ENCODE measurements at places on chromosomes 12 and 14. TPM values are rescaled to one million over a fixed set of nuclear protein-coding genes. Genes with fewer than 3 reads are reported as not detected.

GRCh38 chr14:32087173-32087861 is 10.2 kb downstream of the ARHGAP5 start:
- H3K36me3 ChIP-seq = peaks cover 6% of the 10 kb centered on the region
- no peaks in the 10 kb centered on the region for H3K4me1 ChIP-seq
- H3K27ac ChIP-seq = no peak overlapping the region
- H3K4me3 ChIP-seq = no peak overlapping the region
- no peaks in the 10 kb centered on the region for H3K27me3 ChIP-seq
- DNase-seq = no peak

DNA sequence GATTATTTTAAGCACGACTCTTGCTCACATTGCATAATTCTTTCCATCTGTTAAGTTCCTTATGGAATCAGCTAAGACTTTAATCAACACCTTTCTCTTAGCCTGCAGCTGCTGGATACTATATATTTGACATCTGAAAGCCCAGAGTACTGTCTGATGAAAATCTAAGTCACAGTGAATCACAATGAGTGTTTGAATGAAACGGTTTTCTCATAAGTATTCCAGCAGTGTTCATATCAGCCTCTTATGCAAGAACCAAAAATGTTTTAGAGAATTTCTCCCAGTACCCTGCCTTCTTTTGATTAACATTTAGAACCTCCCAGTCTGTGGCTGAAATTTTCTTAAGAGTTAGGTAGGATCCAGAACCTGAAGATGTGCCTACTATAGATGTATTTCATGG is 55.6 kb downstream of the FRMD6 start:
- H3K36me3 ChIP-seq = no peaks in the 10 kb centered on the region
- H3K4me3 ChIP-seq = no peak overlapping the region
- no peak overlapping the region for H3K27ac ChIP-seq
- H3K27me3 ChIP-seq = no peaks in the 10 kb centered on the region

GRCh38 chr14:90403065-90403464 is 6.2 kb downstream of the CALM1 start:
- H3K27me3 ChIP-seq = no peaks in the 10 kb centered on the region
- peaks cover 77% of the 10 kb centered on the region for H3K36me3 ChIP-seq
- H3K4me3 ChIP-seq = no peak overlapping the region
- no peak for DNase-seq
- H3K4me1 ChIP-seq = peaks cover 27% of the 10 kb centered on the region

DNA sequence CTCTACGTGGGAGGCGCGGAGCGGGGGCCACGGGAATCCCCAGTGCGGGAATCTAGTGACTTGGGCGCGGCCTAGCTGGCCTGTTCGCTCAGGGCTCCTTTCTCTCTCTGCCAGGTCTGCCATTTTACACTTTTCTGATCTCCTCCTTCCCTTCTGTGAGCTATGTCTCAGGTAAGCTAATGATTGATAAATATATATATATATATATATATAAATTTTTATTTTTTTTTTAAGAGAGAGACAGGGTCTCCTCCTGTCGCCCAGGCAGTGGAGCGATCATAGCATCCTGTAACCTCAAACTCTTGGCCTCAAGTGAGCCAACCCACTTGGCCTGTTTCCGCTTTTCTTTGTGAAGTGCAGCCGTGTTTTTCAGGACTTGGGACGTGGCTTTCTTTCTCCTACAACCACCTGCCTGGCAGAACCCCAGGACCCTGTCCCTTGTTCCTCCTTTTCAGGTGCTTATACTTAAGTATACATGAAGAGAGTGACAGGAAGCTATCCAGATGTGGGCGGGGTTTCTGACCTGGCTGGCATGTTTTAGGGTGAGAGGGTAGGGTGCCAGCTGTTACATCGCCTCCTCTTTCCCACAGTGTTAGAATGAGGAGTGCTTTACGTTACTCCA is 547 bp downstream of the ZNF140 start:
- H3K27ac ChIP-seq = peak overlapping the region; percentile 96
- H3K27me3 ChIP-seq = no peaks in the 10 kb centered on the region
- DNase-seq = peak; percentile 81

- no peak overlapping the region for H3K27ac ChIP-seq
- no peaks in the 10 kb centered on the region for H3K36me3 ChIP-seq
- H3K4me3 ChIP-seq = peak overlapping the region; percentile 78
- peaks cover 23% of the 10 kb centered on the region for H3K4me1 ChIP-seq
- H3K27me3 ChIP-seq = no peaks in the 10 kb centered on the region
These were observed 459 bp downstream of the PPFIBP1 start for GRCh38 chr12:27524494-27524835.

TAS2R46 gene
- polyA plus RNA-seq = not detected

GRCh38 chr12:6699989-6700645 is 498 bp downstream of the PIANP start:
- H3K27ac ChIP-seq = no peak overlapping the region
- no peaks in the 10 kb centered on the region for H3K36me3 ChIP-seq
- H3K4me3 ChIP-seq = no peak overlapping the region
- H3K27me3 ChIP-seq = peaks cover 73% of the 10 kb centered on the region
- peaks cover 7% of the 10 kb centered on the region for H3K4me1 ChIP-seq
- DNase-seq = no peak

- no peaks in the 10 kb centered on the region for H3K27me3 ChIP-seq
- no peak overlapping the region for H3K4me3 ChIP-seq
- H3K36me3 ChIP-seq = no peaks in the 10 kb centered on the region
- no peak for DNase-seq
These were observed 693.0 kb downstream of the NRXN3 start for GRCh38 chr14:78863143-78863542.

DNA sequence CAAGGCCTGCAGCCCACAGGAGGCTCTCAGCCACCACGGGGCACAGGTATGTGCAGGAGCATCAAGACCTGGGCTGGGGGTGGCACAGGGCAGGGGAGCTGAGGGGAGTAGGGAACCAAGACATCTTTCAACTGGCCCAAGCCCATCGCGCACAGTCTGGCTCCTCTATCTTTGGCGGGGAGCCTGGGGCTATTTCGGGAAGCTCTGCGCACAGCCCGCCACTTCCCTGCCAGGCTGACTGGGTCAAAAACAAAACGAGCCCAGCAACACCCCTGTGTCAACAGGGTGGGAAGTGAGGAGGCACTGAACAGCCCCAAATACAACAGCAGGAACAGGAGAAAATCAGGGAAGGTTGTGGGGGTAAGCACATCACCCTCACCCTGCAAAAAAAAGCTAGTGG is 83.9 kb downstream of the ARL6IP4 start:
- H3K36me3 ChIP-seq = no peaks in the 10 kb centered on the region
- peak; percentile 10 for DNase-seq
- peak overlapping the region; percentile 4 for H3K27ac ChIP-seq
- peak overlapping the region; percentile 26 for H3K4me3 ChIP-seq

DNA sequence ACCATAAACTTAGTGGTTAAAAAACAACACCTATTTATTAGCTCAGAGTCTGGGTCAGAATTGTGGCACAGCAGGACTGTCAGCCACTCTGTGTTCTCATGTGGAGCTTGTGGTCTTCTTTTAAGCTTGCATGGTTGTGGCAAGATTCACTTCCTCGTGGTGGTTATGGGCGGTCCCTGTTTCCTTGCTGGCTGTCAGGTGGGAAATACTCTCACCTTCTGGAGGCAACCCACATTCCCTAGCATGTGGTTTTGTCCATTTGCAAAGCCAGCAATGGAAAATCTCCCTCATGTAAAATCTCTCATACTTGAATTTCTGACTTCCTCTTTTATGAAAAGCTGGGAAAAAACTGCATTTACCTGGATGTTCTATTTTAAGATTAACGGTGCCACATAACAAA is 229.8 kb downstream of the ALX1 start:
- no peak overlapping the region for H3K27ac ChIP-seq
- no peaks in the 10 kb centered on the region for H3K27me3 ChIP-seq
- H3K4me1 ChIP-seq = no peaks in the 10 kb centered on the region
- no peak overlapping the region for H3K4me3 ChIP-seq
- no peak for DNase-seq

- no peak for DNase-seq
- H3K27ac ChIP-seq = no peak overlapping the region
- no peaks in the 10 kb centered on the region for H3K27me3 ChIP-seq
- no peaks in the 10 kb centered on the region for H3K4me1 ChIP-seq
- no peaks in the 10 kb centered on the region for H3K36me3 ChIP-seq
These were observed 19.6 kb downstream of the PROX2 start for GRCh38 chr14:74856366-74856765.

PSME1 gene
- 379 TPM for polyA plus RNA-seq

GRCh38 chr12:2501464-2502191 is 293.1 kb upstream of the FKBP4 start:
- peak; percentile 7 for DNase-seq
- no peaks in the 10 kb centered on the region for H3K36me3 ChIP-seq
- H3K27ac ChIP-seq = no peak overlapping the region
- no peaks in the 10 kb centered on the region for H3K27me3 ChIP-seq
- H3K4me1 ChIP-seq = peaks cover 28% of the 10 kb centered on the region

DNAJC22 gene
- polyA plus RNA-seq = not detected

DAO gene
- not detected for polyA plus RNA-seq

DNA sequence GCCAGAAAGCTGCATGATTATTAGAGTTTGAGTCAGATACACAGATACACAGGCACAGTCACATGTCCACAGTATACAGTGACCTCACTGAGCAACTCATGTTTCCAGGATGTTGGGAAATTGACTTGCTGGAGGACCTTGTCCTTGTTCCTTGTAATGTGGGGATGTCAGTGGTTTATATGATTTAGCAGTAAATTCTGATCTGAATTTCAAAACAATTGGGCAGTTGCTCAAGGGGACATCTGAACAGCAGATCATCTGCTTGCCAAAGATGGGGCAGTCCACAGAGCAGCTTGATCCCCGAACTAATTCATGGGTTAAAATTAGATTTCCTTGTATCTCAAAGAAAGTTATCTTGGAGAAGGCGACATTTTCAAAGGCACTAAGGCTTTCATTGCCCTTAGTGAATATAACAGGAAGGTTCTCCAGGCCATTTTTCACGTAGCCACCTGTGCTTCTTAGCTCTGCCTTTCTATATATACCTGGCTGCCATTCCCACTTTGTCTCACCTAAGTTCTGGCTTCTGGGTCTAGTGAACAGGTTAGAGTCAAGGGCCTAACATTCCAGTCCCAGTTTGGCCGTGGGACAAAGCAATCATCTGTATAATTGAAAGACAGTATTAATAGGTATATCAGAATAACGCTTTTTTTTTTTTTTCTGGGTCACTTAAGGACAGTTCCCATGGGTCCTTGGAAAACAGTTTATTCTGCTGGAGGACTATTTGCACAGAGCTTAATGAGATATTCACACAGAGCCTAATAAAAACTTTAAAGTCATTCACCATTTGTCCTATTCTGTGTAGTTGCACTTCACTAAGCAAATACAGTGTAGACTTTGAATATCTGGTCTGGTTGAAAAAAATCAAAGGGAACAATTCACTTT is 64.9 kb upstream of the STRN3 start:
- H3K27me3 ChIP-seq = no peaks in the 10 kb centered on the region
- peaks cover 27% of the 10 kb centered on the region for H3K4me1 ChIP-seq
- H3K27ac ChIP-seq = peak overlapping the region; percentile 91
- H3K36me3 ChIP-seq = no peaks in the 10 kb centered on the region

GRCh38 chr14:99323603-99324185 is 51.7 kb upstream of the BCL11B start:
- H3K36me3 ChIP-seq = no peaks in the 10 kb centered on the region
- H3K4me1 ChIP-seq = no peaks in the 10 kb centered on the region
- H3K27me3 ChIP-seq = no peaks in the 10 kb centered on the region
- no peak for DNase-seq

DNA sequence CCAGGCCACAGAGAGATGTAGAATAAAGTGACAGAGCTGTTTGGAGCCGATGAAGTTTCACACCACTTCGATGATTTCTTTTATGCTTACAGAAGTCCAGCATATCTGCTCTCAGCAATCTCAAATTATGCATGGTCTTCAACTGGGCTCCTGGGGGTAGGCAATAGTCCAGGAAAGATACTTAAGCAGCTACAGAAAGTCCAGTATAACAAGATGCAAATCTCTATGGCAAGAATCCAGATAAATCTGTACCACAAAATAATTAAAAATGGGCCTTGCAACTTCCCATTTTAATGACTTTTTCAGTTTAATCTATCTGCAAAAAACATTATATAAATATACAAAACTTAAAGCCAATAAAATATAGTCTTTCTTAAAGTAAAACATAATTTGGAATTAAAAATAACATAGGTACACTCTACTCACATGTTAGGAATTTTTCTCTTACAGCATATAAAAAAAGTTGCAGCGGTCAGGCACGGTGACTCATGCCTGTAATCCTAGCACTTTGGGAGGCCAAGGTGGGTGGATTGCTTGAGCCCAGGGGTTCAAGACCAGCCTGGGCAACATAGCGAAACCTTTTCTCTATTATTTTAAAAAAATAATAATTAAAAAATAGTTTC is 20.5 kb upstream of the RAD51AP1 start:
- no peaks in the 10 kb centered on the region for H3K4me1 ChIP-seq
- no peak overlapping the region for H3K4me3 ChIP-seq
- H3K27ac ChIP-seq = no peak overlapping the region
- peaks cover 67% of the 10 kb centered on the region for H3K36me3 ChIP-seq
- DNase-seq = no peak

DNA sequence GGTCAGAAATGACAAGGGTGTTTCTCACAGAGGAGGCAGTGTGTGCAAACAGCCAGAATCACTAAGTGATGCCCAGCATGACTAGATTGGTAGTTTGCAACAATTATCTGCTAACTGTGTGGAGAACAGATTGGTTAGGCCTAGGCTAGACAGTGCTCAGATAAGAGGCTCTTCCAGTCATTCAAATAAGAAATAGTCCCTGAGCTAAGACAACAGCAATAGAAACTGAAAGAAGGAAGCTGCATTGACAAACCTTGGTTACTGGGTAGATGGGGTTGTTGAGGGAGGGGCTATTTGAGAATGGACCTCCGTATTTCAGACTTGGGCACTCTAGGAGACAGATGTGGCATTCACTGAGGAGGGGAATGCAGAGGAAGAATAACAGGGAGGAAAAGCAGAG is 255.0 kb upstream of the NPAS3 start:
- H3K27ac ChIP-seq = no peak overlapping the region
- peak; percentile 8 for DNase-seq
- peaks cover 11% of the 10 kb centered on the region for H3K4me1 ChIP-seq
- H3K36me3 ChIP-seq = no peaks in the 10 kb centered on the region

DNA sequence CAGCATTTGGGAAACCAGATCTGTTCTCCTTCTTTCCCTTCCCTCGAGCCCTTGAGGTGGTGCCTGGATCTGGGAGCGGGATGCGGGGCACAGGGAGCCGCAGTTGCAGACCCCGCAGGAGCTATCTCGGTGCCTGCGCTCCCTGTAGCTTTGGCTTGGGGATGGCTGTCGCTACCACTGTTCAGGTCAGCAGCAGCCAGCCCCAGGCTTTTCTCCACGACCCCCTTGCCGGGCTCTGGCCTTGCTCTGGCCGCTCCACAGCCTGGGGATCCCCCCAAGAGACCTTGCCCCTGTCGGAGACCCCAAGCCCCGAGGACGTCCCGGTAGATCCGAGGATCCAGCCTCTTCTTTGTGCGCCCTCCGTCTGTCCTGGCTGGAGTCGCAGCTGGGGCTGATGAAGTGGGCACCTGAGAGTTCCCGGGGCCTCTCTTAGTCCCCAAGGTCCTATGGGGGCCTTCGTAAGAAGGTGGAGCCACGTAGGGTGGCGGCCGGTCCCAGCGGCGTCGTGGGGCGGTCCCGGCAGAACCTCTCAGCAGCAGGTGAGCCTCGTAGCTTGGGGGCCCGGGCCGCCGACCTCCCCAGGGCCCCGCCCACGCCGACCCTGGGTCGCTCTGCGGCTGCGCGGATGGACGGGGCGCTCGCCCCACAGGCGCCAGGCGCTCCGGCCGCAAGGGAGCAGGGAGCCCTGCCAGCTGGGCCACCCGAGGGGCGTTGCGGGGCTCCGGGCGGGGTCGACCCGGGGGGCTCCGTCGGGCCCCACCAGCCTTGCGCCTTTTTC is 1.3 kb downstream of the DDN start:
- no peak overlapping the region for H3K27ac ChIP-seq
- H3K27me3 ChIP-seq = peaks cover 81% of the 10 kb centered on the region
- peaks cover 49% of the 10 kb centered on the region for H3K4me1 ChIP-seq
- peak overlapping the region; percentile 78 for H3K4me3 ChIP-seq
- no peak for DNase-seq
